ENCODE measurements at places on chromosomes 4 and X. TPM values are rescaled to one million over a fixed set of nuclear protein-coding genes. Genes with fewer than 3 reads are reported as not detected.

Gene LDB2
- 20.0 TPM for polyA plus RNA-seq

Gene GC
- polyA plus RNA-seq: 0.75 TPM

Gene CYP4V2
- polyA plus RNA-seq: 31.1 TPM

Gene NAA11
- polyA plus RNA-seq: not detected

Gene RHOXF2
- polyA plus RNA-seq: not detected

Gene MAGEA2
- not detected for polyA plus RNA-seq

Gene SRPX
- 14.1 TPM for polyA plus RNA-seq

Gene C4orf17
- not detected for polyA plus RNA-seq

All from aorta (tissue), 5 donors.